ENCODE measurements at places on chromosomes 11 and 22. TPM values are rescaled to one million over a fixed set of nuclear protein-coding genes. Genes with fewer than 3 reads are reported as not detected.

PPFIA1 gene
- 56.4 TPM for total RNA-seq

TEX54 gene
- not detected for total RNA-seq

P2RX6 gene
- 4.5 TPM for total RNA-seq

HTR3A gene
- total RNA-seq, result 4.6 TPM

UBQLNL gene
- total RNA-seq, result 0.09 TPM

NCAM1 gene
- total RNA-seq, result 76.7 TPM

NCF4 gene
- total RNA-seq, result not detected

TAGLN gene
- total RNA-seq, result 6.4 TPM

ACAD8 gene
- total RNA-seq, result 28.5 TPM

TUBA8 gene
- total RNA-seq, result 2.8 TPM

RFPL2 gene
- total RNA-seq, result not detected

HBB gene
- not detected for total RNA-seq

CKAP5 gene
- total RNA-seq, result 253 TPM

All from neural crest cell (in vitro differentiated cells).